ENCODE measurements at places on chromosomes 4 and X.

DNA sequence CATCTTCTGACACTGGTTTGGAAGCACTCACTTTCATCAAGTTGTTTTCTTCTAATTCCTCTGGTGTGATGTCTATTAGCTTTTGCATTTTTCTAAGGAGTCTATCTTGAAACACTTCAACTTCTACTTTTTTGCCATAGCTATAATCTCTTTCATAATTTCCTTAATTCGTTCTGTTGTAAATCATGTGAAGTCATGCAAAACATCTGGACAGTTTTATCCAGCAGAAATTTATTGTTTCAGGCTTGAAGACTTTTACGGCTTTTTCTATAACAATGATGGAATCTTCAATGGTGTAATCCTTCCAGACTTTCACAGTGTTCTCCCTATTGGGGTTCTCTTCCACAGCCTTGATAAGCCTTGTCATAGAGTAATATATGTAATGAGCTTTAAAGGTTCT, 74.9 kb upstream of the PABPC4L start:
- DNase-seq: no peak

DNA sequence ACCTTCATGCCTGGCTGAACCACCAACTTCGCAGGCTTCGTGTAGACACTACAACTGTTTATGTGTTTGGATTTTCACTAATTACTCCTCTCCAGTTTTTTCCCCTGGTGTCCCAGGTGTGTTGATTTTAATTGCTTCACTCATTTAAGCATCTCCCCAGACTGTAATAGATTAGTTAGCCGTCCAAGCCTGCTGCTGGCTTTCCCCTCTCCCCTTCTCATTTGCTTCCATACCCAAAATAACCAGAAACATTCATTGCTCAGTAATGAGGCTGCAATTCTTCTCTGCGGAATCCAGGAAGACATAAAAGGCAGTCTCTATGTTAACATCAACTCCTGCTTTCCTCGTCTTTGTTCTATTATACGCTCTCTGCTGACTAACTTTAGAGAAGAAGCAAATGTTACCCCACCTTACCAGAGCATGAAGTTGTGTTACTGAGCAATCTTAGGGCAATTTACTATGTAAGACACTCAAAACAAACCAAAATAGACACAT, 37.9 kb upstream of the SCRG1 start:
- DNase-seq: no peak

- DNase-seq: no peak
Observed at GRCh38 chr4:10003666-10004065, 17.6 kb downstream of the SLC2A9 start.

DNA sequence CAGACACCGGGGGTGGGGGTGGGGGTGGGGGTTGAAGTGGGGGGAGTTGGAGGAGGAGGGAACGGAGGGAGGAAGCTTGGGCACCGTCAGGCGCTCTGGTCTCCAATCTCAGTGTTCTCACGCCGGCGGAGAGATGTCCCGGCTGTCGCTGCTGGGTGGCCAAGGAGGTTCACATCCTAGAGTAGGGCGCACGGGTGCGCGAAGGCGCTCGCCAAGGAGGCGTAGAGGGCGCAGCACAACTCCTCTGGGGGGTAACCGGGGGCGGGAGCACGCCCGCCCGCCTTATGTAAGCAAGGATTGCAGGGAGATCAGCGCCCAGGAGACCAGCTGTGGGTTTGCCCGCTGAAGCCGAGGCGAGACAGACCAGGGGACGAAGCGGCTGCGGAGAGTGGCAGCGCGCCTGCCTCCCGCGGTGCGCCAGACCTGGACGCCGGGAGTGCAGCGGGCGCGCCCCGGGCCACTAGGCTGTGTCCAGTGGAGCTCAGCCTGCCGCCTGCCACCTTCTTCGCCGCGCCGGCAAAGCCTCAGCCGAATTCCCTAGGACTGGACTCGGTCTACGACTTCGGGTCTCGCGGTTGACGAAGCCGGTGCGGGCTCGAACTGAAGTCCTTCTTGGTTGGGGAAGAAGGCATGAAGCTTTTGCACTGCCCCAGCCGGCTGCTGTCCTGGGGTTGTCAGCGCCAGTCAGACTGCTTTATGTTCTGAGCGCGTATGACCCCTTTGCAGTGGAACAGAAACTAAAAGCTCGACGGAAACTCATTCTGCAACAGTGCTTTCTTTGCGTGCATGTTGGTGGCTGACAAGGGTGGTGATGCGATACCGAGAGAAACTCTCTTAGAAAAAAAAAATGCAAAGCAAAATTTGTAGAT, 707 bp upstream of the UNC5C start:
- DNase-seq: no peak

DNA sequence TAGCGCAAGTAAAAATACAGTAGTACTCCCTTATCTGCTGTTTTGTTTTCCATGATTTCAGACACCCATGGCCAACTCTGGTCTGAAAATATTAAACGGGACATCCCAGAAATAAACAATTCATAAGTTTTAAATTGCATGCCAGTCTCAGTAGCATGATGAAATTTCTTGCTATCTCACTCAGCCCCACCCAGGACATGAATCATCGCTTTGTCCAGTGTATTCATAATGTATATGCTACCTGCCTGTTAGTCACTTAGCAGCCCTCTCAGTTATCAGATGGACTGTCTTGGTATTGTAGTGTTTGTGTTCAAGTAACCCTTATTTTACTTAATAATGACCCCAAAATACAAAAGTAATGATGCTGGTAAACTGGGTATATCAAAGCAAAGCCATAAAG, 158.2 kb upstream of the DDIT4L start:
- no peak for DNase-seq

DNA sequence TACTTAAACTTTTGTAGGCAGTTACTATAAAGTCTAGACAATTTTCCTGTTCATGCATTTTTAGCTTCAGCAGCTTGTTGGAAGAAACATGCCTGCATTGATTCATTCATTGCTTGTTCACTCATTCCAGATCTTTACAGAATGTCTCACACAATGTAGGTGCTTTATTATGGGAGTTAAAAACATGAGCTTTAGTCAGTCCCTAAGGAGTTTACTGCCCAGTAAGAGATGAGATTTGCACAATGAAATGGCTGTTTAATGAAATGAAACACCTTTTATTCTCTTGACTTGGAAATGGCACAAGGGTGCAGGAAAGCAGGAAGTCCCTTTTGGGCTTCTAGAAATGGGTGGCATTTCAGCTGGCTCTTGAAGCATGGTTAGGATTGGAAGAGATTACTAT, 2.9 kb downstream of the NOCT start:
- no peak for DNase-seq

DNA sequence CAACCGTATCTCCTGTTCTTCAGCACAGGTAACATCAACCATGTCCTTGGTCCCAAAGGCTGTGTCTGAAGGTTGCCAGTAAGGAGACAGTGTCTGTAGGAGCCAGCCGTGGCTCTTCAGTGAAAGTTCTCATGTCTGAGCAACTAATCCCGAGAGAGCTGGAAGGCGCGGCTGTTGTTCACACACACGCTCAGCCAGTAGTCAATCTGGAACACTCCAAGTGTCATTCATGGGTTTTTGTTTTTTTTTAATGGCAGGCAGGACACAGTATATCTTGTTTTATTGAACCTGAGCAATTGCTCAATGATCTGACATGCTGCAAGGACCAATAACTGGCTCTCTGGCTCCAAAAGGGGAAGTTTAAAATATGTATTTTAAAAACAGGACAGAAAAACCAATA, 48.4 kb upstream of the MAP3K15 start:
- no peak for DNase-seq

DNA sequence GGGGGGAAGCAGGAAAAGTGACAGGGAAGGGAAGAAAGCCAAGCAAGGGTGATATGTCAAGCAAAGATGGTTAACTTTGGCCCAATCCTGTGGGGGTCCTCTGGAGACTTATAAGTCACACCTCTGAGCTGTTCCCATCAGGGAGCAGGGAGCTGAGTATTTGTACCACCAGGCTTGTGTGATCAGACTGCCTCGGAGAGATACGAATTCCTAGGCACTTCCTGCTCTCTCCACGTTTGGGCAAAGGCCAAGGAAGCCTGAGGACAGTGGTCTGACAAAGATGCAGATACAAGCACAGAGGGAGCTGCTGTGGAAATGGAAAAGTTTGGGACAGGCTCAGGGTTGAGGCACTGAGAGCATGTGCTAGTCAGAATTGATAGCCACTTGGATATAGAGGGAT, 10.4 kb upstream of the PPP3CA start:
- DNase-seq: no peak

- no peak for DNase-seq
Observed at GRCh38 chr4:89586318-89586717, 250.6 kb downstream of the SNCA start.

DNA sequence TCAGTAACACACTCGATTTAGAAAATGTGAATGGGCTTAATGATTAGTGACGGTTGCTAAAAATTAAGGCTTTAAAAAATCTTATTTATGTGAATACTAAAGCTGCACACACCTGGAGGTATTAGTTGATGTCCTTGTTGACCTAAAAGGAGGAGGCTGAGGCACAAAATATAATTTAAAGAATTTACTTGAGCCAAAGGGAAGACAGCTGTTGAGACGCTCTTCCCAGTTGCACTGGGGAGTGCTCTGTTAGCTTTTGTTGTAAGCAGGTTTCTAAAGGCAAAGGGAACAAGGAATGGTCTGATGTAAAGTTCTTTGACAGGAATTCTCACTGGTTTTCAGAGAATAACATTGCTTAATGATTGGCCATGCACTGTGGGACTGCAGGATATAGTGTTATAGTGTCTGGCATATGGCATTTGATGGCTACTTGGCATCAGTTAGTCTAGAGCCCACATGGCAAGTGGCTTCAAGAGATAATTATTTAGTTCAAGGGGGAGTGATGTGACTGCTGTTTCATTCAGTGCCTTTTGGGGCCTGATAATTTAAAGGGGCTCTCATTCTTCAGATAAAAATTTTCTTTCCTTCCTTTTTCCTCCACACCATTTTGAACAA, 30.8 kb upstream of the PGM2 start:
- no peak for DNase-seq

DNA sequence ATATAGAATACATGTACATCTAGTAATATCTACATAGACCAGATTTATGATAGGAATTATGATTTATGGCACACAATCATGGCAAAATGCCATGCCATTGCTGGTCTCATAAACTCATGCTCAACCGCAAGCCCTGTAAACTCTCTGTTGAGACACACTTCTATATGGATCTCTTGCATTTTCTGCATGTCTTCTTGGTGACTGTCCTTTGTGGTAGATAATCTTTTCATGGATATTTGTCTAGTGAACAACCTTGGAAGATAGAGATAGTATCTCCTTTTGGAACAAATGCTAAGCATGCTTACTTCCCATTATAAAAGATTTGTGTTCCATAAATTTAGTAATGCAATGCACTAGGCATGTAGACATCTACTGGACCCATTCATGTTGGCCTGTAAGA, 328.0 kb downstream of the NAF1 start:
- no peak for DNase-seq

- DNase-seq: no peak
Observed at GRCh38 chr4:104424989-104425388, 69.7 kb downstream of the CXXC4 start.
